ENCODE measurements at places on chromosomes 6 and 20. TPM values are rescaled to one million over a fixed set of nuclear protein-coding genes. Genes with fewer than 3 reads are reported as not detected.
A peak's percentile ranks its signal among the peaks of the same experiment; 100 is the strongest.

DNA sequence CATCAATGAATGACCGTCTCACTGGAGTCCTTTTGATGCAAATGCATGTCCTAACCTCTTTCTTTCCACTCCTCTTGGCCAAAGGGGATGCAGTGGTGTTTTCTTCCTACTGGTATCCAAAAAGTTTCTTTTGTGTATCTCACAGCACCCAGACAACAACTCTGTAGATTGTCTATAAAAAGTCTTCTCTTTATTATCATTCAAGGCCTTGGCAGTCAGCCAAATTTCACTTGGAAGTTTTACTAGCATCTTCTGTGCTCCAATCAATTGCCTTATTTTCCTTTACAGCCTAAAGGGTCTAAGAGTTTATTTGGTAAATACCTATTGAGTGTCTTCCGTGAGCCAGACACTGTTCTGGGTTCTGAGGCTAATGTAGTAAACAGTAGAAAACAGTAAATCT is 150.2 kb upstream of the RNF217 start:
- no peak for DNase-seq

- peak; percentile 71 for DNase-seq
Measured at GRCh38 chr6:45422503-45423110, 44.9 kb upstream of the SUPT3H start.

GRCh38 chr6:90045535-90045934 is 151.3 kb downstream of the GJA10 start:
- no peak for DNase-seq

- DNase-seq = peak; percentile 97
Measured at GRCh38 chr20:48295445-48295903, 510.2 kb upstream of the SULF2 start.

- peak; percentile 86 for DNase-seq
Measured at GRCh38 chr6:13767121-13767808, 47.1 kb downstream of the MCUR1 start.

Gene OR2H2
- not detected for total RNA-seq

DNA sequence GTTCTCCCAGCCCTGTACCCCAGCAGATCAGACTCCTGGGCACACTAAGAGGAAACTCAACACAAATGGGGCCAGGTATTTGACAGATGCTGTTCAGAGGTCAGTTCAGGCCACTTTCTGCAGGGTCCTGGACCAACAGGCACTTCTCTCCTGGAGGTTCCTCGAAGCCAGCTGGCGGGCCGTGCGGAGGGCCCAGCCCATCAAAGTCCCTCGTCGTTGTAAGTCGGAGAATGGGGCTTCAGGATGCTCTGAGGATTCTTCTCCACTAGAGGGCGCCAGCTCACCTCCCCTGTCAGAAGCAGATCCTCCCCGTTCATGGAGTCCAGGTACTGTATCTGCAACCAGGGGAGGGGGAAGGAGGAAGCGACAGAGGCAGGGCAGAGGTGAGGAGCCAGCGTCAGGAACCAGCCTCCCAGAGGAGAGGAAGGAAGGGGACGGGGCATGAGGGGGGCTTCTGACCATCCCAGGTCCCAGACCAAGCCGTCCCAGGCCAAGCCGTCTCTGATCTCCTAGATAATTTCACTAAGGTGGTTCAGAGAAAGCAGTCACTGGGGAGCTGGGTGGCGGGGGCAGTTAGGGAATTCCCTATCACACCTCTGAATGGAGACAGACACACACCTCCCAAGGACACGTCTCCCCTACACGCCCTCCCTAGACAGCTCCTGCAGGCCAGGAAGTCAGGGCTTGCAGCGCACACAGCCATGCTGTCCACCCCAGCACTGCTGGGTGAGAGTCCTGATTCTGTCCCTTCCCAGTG is 11.7 kb upstream of the FAM83C start:
- DNase-seq = peak; percentile 84

Gene PI16
- not detected for total RNA-seq

DNA sequence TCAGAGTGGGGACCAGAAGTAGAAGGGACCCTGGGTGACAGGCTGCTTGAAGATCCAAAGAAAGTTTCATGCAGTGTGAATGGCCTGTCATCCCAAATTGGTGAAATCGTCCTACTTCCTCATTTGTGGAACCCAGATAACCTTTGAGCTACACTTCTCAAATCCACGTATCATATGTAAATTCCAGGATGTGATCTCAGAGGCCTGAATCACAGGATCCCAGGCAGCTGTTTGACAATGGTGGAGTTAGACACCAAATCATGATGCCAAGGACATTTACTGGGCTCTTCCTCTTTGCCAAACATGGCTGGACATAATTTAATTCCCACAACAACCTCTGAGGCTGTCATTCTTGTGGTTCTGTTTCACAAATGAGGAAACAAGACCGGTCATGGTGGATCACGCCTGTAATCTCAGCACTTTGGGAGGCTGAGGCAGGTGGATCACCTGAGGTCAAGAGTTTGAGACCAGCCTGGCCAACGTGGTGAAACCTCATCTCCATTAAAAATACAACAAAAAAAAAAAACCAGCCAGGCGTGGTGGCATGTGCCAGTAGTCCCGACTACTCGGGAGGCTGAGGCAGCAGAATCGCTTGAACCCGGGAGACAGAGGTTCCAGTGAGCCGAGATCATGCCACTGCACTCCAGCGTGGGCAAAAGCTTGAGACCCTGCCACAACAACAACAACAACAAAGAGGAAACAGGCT is 39.9 kb upstream of the TTPAL start:
- no peak for DNase-seq

DNA sequence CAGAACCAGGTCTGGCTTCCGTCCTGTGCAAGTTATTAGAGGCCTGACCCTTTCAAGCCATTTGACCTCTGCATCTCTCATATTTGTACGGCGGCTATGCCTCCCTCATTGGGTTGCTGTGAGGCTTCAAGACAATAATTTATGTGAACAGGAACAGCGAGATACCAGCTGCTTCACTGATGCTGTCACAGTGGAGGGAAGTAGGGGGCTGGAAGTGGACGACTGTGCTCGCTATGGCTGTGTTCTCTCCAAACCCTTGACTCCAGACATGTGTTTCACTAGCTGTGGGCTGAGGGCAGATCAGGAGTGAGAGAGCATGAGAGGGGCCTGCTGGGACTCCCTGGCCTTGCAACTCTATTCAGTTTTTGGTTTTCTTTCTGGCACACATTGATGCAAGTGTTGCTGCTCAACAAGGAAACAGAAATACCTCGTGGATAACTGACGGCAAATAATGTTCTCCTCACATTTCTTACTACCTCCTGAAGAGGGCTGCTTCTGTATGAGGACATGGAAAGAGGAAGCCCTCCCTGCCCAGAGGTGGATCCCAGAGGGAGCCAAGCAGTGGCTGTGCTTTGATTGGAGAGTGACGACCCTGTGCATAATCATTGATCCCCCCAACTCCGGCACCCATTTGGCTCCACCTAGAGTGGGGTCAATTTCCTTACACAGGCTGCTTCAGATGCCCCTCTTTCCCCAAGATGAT is 34.7 kb upstream of the SCP2D1 start:
- no peak for DNase-seq

GRCh38 chr20:11426948-11427347 is 490.7 kb upstream of the BTBD3 start:
- DNase-seq = no peak

GRCh38 chr6:159533568-159533967 is 159.5 kb downstream of the SOD2 start:
- peak; percentile 25 for DNase-seq

Gene HLA-DQB2
- total RNA-seq = not detected

GRCh38 chr6:143443096-143443495 is 7.4 kb downstream of the ADAT2 start:
- no peak for DNase-seq

Gene HRH3
- total RNA-seq = not detected

DNA sequence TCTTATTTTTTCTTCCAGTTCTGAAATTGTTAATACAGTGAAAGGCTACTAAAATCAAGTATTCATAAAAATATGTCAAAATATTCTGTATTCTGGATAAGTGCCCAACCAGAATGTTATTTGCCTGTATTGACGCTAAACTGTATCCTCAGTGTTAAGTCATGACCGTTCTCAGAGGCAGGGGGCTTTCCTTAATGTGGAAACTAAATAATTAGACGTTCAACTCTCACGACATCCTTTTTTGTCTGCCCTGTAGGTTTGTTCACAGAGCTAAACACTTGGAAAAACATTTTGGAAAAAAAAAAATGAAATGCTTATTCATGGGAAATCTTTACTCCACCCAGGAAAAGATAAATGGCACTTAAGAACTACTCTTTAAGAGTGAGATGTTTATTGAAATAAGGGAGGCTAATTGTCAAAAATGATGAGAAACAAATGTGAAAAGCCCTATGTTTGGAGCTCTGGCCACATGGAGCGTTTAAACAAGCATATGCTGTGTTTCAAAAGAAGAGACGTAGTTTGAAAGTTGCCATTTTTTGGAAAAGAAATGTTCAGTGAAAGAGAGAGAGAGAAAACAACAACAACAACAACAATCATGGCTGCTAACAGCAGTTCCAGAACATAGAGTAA is 453.1 kb upstream of the MARCKS start:
- no peak for DNase-seq

DNA sequence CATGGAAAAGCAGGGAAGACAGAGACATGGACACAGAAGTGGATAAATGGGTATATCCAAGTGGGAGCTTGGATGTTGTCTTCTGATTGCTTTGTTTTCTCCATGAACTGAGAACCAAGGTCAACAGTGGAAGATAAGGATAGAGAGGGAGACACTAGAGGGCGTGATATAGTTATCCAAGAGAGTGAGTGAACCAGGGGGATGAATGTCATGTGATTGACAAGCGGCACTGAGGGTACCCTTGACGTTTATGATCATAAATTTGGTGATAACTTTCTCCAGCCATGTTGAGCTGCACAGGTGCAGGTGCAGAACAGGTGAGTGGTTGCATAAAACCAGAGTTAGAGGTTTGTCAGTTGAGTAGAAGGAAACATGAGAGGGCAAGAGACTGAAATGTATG is 20.7 kb downstream of the EBF4 start:
- DNase-seq = no peak

- no peak for DNase-seq
Measured at GRCh38 chr6:35973670-35974222, 50.7 kb downstream of the SLC26A8 start.

Gene CAPN11
- not detected for total RNA-seq

DNA sequence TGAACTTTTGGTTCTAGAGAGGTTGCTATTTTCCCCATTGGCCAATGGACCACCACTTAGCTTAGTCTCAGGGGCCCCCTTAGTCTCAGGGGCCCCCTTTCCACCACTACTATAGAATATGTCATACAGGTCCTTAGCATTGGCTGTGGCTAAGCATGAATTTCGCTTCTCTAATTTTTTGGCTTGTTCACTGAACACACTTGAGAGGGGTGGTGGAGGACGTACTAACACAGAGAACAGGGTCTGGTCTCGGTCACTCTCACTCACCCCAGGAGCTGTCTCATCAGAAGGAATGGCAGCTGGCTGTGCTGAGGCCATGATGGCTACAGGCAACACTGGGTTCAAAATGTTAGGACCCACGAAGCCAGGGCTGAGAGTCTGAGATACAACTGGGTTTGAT is 30.3 kb downstream of the ZNF318 start:
- no peak for DNase-seq

Gene TMEM74B
- total RNA-seq = not detected

DNA sequence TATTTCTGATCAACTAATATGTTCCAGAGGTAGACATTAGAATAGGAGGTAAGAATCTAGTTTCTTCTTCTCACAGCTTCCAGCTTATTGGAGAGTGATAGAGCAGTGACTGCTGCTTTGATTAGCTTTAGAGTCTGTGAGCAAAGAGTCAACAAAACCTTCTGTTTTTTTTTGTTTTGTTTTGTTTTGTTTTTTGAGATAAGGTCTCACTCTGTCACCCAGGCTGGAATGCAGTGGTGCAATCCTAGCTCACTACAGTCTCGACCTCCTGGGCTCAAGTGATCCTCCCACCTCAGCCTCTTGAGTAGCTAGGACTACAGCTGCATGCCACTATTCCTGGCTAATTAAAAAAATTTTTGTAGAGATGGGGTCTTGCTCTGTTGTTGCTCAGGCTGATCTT is 39.3 kb downstream of the TSBP1 start:
- no peak for DNase-seq

GRCh38 chr6:155264693-155265320 is 994 bp downstream of the CLDN20 start:
- no peak for DNase-seq

DNA sequence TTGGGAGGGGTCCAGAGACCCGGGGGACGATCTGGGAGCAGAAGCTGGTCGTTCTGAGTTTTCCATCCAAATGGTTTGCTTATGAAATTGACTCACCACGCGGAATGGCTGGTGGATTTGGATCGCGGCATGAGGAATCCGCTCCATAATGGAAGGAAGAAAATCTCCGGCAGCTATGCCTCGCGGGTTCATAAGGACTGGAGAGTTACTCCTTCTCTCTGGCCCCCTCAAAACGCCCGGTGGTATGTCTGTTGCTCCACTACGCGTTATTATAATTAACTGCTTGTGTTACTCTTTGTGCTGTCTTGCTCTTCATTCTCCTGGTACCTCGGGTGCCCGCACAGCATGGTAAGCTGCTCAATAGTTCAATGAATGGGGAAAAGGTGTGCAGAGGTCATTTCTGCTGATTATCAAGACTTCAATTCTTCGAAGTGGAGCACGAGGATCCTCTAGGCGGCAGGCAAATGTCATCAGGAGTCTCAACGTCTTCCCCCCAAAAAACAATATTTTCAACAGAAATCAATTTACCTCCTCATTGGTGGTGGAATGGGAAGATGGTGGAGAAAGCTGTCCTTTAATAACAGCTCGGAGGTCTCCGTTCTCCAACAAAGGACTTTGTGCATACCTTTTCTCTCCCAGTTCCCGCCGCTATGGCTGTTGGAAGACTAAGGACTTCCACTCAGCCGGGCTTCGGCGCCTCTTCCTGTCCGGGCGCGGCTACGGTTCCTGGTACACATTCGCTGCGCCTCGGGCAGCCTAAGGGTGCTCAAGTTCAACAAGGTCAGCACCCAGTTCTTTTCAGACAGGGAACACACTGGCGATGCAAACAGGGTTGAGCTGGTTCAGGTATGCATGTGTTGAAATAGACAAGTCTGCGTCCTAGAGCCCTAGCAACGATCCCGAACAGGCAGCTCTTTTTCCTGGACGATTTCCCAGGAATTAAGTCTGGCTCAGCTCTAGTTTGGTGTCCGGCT is 9.2 kb upstream of the PRSS16 start:
- DNase-seq = no peak

DNA sequence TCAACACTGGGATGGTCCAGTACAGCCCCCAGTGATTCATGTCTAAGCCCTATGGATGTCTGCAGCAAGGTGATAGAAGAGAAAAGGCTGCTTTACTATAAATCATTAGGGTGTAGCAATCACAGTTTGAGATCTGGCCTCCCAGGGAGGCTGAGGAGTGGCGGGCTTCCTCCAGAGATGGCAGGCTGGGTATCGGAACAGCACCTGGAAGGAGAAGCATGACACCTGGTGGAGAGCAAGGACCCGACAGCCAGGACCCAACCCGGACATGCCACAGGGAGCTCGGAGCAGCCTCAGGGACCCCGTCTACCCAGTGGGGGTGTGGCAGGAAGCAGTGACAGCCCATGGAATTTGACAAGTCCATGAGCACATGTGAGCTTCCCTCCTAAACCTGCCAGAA is 114.8 kb upstream of the CD93 start:
- no peak for DNase-seq

GRCh38 chr6:73746787-73747186 is 50.8 kb downstream of the CD109 start:
- DNase-seq = no peak

Gene ANKRD66
- total RNA-seq = not detected

Gene PLCB4
- total RNA-seq = 4.0 TPM

- peak; percentile 95 for DNase-seq
Measured at GRCh38 chr6:14743474-14744211, 502.2 kb upstream of the JARID2 start.

Gene ELOVL4
- 1.3 TPM for total RNA-seq

GRCh38 chr20:32918751-32919150 is 60.0 kb downstream of the EFCAB8 start:
- no peak for DNase-seq

Measured in SJSA1 (cell line).